ENCODE measurements at places on chromosomes 1 and 21.

DNA sequence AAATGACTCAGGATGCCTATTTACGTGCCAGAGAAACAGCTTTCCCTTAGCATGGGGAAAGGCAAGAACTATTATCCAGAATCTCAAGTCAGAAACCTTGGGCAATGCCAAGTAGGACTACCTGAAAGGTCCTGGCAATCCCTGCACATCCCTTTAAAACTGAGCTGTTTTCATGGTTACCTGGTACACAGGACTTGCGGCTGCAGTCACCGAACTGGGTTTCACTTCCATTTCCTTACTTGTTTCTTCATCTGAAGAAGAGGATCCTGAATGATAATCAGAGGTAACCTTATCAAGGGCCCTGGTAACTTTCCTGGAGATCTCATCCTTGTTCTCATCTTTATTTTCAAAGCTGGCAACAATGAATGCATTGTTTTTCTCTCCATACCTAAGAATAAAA is 14.3 kb downstream of the BTG3 start:
- DNase-seq: no peak

GRCh38 chr1:64162804-64163203 is 40.6 kb upstream of the UBE2U start:
- no peak for DNase-seq

GRCh38 chr1:247822060-247822459 is 1.9 kb downstream of the OR14A16 start:
- no peak for DNase-seq

DNA sequence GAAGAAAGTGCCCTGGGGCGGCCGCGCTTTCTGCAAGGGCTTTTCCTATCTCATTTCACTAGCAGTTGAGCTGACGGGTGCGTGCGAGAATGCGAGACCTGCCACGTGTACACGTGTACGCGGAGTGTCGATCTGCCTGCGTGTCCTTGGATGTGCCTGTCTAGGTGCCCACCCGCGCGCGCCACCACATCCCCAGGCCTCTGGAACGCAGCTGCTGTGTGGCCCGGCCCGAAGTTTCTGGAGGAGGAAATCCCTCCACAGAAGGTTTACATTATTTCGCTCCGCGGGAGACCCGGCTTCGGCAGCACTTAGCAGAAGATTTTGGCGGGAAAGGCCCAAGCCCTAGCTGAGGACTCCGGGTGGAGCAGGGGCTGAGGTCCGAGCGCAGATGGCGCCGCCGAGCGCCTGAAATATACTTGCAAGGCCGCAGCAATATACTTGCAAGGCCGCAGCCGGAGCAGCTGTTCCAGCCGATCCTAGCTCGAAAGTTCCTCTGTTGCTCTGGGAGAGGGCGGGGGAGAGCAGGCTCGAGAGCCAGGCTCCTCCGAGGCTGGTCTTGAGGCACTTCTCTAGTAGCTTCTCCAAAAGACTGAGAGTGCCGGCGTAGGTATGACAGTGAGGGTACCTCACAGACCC is 3.9 kb downstream of the TBX15 start:
- DNase-seq: no peak

- DNase-seq: no peak
These were observed 233.3 kb downstream of the SETD4 start for GRCh38 chr21:35827004-35827403.

GRCh38 chr1:206834711-206835110 is 30.7 kb upstream of the IL20 start:
- DNase-seq: no peak

GRCh38 chr21:33267250-33267649 is 1.1 kb downstream of the IL10RB start:
- DNase-seq: no peak

- DNase-seq: no peak
These were observed 19.6 kb upstream of the KCNQ4 start for GRCh38 chr1:40763742-40764532.

GRCh38 chr21:42089093-42089631 is 18.0 kb downstream of the UMODL1 start:
- no peak for DNase-seq

DNA sequence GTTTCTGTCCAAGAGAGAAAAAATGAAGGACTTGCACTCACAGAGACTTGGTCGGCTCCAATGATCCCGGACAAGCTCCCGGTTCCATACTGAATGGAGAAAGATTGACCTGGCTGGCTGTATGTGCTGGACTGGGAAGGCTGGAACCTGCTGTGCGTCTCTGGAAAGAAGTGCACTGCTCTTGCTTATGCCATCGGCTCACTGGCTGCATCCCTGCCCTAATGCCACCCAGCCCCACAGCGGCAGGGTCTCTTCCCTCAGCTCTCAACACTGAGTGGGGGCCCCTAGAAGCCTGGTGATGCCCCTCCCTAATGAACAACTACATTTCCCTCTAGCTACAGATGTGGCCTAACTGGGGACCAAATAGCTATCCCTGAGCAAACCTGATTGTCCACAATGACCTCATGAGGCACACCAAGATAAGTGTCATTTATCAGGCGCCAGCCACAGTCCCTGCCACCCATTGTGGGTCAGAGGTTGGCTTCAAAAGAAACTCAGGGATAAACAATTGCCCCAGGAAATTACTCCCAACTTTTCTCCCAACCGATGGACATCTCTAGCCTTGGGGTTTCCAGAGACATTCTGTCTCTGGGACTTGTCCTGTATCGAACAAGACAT is 2.6 kb downstream of the CTSE start:
- no peak for DNase-seq

DNA sequence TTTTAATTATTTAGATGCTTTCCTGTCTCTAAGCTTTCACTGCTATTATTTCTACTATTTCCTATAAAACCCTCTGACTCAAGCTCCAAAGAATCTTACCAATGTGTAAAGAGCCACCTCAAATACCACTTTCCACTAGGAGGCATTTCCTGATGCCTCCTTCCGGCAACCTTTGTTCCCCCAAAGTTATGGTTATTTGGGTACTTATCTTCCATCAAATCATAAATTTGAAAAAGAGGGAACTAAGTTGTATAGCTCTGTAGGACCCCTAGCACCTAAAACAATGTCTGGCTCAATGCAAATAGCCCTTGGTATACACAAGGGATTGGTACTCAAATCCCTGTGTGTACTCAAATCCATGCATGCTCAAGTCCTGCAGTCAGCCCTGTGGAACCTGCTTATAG is 79.6 kb downstream of the NME7 start:
- DNase-seq: no peak

DNA sequence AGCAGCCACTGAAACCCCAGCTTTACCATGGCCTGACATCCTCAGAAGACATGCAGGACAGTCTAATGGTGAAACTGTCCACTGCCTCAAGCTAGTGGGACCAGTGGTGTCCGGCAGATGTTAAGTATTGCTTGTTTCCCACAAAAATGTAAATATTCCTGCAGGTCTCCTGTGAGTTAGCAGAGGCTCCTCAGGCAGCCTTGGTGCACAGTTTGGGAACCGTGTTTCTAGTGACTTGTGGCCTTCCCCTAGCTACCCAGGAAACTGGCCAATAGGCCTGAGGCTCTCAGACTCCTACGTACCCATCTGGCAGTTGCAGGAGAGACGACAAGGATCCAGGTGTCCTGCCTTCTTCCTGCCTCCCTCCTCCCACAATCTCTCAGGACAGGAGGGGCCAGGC is 142.4 kb downstream of the CAMTA1 start:
- no peak for DNase-seq

DNA sequence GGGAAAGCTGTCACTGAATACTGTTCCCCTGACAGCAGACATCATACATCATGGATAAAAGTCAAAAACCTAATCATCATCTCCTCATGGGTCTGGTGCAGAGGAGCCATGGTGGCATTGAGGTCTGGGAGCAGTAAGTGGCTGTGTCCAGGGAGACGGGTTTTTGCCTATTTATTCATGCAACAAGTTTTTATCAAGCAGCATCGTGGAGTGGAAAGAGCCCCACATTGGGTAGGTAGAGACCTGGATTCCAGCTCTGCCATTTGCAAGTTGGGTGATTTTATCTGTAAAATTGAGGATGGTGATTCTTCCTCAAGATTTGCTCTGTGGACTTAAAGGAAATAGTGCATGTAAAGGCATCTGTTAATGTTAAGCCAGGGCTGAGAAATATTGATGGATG is 4.2 kb downstream of the CACHD1 start:
- no peak for DNase-seq

GRCh38 chr21:44301961-44302406 is 2.1 kb downstream of the PFKL start:
- DNase-seq: no peak

GRCh38 chr1:238639861-238640260 is 746.5 kb upstream of the CHRM3 start:
- DNase-seq: no peak

DNA sequence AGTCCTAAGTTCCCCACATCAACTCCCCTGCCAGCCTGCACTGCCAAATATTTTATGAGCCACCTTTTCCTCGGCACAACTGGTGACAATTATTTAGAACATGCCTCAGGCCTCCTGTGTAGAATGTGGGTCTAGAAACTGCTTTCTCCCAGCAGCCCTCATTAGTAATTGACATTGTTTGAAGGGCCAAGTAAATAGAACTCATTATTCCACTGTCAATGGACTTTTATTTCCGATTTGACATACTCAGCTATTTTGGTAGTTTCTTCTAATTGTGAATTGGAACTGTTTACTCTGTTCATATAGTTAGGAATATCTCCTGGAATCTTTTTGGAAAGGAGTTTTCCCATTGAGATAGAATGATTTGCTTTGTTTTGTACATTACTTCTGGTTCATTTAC is 168.8 kb upstream of the L1TD1 start:
- no peak for DNase-seq

- no peak for DNase-seq
These were observed 60.5 kb upstream of the SIPA1L2 start for GRCh38 chr1:232690285-232690935.

- no peak for DNase-seq
These were observed 60.4 kb upstream of the ACOT11 start for GRCh38 chr1:54487571-54488050.

DNA sequence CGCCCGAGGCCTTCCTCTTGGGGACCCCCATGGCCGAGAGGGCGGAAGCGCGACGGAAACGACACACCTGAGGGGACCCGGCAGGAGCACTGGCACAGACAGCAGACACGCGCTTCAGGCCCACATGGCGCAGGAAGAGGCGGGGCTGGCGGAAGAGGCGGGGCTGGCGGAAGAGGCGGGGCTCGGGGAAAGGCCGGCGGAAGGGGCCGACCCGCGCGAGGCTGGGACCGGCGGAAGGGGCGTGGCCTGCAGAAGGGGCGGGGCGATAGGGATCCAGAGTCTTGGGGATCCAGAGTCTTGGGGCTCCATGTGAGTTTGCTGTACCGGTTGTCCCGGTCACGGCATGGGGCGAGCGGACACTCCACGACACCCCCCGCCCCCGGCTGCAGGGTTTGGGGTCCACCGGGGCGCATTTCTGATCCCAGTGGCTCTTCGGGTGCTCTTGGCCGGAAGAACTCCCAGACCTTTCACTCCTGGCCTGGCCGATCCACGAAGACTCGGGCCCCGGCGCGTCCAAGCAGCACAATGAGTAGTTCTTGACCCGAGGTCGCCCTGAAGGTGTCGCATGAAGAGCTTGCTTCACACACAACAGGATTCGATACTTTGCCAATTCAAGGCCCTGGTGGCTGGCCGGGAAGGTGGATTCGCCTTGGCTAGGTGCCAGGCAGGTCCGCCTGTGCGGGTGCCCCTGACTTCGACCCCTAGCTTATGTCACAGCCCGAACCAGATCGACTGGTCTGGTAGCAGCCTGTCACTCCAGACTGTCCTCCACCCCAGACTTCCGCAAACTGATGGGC is at the start of gene URB1:
TSS of gene URB1 (minus strand) at position 133 of the 797 bp plus-strand sequence. CDS start at position 31, 102 bp downstream.
- DNase-seq: peak; percentile 90

DNA sequence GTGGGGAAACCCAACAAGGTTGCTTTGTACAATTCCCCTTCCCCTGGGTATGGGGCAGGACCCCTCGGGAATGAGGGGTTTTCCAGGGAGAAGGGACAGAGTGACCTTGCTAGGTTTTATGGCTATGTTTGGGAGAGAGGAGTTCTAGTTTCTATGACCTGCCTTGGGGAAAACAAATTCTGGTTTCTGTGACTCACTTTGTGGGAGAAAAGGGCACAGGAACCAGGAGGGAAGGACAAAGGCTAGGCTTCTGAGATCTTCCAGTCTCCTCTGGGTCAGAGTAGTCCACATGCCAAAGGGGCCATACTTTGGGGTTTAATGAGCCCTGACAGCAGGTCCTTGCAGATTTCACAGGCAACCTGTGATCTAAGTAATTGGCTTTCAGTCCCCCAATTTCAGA is 5.5 kb upstream of the PTGER3 start:
- no peak for DNase-seq

DNA sequence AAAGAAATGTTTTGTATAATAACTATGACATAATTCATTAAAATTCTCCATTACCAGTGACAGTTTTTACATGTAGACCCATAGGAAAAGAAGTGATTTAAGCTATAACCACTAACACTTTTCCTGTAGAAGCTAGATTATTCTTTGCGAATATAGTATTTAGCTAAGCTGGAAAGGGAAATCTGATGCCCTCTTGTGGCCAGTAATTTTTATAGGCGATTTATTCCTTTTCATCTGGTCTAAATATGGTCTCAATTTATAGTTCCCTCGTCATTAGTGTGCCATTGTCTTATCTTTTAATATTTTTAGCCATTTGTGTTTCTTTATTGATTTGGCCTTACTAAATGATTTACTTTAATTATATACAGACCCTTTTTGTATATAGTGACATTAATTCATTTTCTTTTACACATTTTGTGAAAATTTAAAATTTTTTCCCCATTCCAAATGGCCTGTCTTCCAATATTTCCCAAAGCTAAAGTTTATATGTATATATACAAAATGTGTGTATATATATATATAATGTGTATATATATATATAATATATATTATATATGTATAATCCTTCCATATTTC is 26.7 kb downstream of the BTG3 start:
- DNase-seq: no peak

DNA sequence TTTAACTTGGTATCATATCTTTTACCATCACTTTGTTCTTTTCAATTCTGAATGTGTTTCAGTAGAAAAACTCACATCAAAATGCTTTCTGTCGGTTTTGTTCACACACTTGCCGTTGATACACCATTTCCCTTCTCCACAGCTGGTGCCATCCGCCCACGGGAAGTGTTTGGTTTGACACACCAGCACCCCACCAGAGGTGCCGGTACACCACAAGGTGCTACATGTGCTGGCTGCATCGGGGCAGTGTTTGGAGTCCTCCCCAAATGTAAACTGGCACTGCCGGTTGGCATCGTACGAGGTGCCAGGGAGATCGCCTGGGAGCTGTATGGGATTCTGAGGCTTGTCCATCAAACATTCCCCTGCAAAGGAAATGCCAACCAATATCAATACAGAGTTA is 5.0 kb downstream of the ADAMTS1 start:
- no peak for DNase-seq

- no peak for DNase-seq
These were observed 4.1 kb downstream of the TEX38 start for GRCh38 chr1:46675549-46676314.
